Activated T-helper 17 cell treated with anti-CD3 and anti-CD28 coated beads, Interleukin-2, amount 50 U/mL, for 72 hours (primary cell): ENCODE measurements at places on chromosomes 4 and X. TPM values are rescaled to one million over a fixed set of nuclear protein-coding genes. Genes with fewer than 3 reads are reported as not detected.

DNA sequence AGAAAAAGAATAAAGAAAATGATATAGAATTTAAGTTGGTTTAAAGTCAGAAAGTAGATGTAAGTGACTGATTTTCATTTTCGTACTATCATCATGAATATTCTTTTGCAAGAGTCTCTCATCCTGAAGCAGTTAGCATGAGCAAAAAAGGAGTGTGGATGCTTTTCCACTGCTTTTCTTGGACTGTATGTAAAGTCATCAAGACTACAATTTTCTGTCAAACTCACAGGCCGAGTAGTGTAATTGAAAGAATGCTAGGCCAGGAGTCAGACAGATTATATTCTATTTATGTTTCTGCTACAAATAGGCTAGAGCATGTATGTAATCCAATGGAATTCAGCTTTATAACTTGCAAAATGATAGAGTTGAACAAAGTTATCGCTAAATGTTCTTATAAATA is 197.1 kb upstream of the SPOCK3 start:
- no peak for ATAC-seq

GRCh38 chrX:86910602-86911311 is 606.8 kb upstream of the KLHL4 start:
- ATAC-seq, result no peak

DNA sequence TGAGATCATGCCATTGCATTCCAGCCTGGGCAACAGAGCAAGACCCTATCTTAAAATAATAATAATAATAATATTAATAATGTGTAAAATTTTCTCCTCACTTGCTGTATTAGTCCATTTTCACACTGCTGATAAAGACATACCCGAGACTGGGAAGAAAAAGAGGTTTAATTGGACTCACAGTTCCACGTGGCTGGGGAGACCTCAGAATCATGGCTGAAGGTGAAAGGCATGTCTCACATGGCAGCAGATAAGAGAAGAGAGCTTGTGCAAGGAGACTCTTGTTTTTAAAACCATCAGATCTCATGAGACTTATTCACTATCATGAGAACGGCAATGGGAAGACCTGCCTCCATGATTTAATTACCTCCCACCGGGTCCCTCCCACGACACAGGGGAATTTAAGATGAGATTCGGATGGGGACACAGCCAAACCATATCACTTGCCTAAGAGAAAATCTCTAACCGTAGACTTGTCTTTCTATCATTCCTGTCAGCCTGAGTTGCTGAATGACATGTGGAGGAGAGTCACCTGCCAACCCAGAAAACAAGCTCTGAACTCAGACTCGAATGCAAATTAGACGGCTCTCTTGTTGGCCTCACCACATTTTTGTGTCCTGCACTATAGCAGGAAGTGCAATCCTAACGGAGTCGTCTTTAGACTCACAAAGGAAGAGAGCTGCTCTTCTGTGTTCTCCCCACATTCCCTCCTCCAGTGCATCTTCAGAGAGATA is 51.9 kb upstream of the DCTD start:
- ATAC-seq, result no peak

CENPE gene
- 50.2 TPM for total RNA-seq

MXRA5 gene
- not detected for total RNA-seq

SSX2 gene
- not detected for total RNA-seq
